ENCODE measurements at places on chromosomes 3 and 15.

DNA sequence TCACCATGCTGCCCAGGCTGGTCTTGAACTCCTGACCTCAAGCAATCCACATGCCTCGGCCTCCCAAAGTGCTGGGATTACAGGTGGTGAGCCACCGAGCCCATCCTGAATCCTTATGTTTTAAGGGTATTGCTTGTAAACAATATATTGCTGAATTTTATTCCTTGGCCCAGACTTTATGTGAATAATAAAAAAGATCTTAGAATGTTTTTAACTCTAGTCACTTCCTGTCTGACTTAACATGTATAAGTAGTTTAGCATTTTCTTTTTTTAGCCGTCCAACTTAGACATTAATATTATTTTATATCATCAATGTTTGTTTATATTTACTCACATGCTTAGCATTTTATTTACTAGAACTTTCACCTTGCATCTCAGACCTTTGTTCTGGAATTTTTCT lies 9.2 kb upstream of the EIF2B5 start:
- no peak for DNase-seq

DNA sequence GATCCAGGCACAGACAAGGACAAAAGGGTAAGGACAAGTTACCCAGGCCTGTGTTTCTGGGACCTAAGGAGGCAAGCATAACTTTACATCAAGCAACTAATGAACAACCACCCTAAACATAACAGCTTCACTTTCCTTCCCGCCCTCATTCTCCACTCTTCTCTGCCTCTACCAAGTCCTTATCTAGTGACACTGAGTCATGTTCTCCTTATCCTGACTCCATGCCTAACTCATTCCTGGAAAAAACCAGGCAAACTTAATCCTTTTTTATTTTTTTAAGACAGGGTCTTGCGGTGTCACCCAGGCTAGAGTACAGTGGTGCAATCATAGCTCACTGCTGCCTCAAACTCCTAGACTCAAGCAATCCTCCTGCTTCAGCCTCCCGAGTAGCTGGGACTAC lies 44.5 kb downstream of the TMEM44 start:
- no peak for DNase-seq

GRCh38 chr3:3553236-3553635 lies 246.0 kb upstream of the LRRN1 start:
- DNase-seq: no peak

- no peak for DNase-seq
Observed at GRCh38 chr3:88132894-88133293, 16.9 kb upstream of the C3orf38 start.

GRCh38 chr15:62706317-62706716 lies 336.2 kb upstream of the TPM1 start:
- DNase-seq: no peak

DNA sequence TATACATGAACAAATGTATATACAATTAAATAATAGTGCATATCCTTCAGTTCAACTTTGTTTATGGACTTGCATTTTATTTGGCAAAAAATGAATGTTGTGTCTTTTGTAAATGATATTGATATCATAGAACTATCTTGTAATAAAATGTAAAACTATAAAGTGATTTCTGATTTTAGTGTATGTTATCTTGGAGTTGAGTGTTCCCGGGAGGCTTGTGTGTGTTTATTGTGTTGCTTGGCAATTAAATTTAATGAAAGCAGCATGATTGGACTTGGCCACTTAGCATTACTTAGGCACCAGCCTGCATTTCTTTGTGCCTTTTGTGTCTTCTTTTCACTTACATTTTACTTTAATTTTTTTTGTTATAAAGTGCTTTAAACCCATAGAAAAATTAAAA lies 10.6 kb downstream of the ARHGEF26 start:
- DNase-seq: no peak

GRCh38 chr15:98753726-98754656 lies 105.7 kb downstream of the IGF1R start:
- DNase-seq: no peak

DNA sequence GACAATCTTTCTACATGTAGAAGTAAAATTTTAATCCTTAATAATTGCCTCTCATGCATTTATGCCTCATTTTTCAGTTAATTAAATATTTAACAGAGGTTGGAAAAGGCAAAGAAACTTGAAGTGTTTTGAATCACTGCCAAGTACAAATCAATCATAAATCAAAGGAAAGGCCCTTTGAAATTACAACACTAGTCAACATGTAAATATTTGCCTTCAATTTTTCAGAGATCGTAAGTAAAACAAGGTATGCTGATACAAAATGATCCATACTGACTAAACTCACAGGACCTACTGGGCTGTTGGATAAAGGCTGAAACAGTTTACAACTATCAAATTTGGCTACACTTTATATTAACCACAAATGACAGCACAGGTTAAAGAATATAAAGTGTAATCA lies 33.9 kb downstream of the ZBBX start:
- no peak for DNase-seq

DNA sequence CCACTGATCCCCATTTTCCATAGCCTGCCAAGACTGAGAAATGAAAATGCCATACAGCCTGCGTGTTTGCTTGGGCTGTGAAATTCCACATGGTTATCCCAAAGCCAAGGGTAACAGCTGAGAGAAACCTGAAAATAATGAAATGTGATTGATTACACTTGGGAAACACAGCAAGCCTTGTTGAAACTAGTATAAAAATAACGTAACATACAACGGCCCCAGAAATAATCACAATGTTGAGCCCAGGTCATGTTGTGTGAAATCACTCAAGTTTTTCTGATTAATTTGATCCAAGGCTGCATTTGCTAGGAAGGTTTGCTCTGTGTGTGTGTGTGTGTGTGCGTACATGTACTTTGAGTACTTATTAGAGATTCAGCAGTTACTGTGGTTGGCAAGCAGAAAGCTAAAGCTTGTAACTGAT lies 269.0 kb downstream of the OXSM start:
- DNase-seq: no peak

DNA sequence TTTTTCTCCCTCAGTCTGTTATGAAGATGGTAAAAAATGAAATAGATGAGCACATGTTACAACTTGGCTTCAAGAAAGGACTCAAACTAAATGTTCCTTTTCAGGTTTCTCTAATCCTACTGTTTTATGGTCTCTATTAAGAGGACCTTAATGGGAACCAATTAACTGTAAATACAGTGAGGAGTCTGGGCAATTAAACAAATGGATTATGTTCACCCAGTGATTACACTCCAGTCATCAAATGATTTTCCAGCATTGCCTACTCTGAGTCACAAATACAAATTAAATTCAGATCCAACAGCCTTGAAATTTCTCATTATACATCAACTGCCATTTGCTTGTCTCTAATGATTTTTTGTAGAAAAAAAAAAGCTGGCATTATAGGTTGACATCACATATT lies 129.2 kb downstream of the NEK10 start:
- no peak for DNase-seq
